ENCODE measurements at places on chromosomes 7 and 10.
A peak's percentile ranks its signal among the peaks of the same experiment; 100 is the strongest.

DNA sequence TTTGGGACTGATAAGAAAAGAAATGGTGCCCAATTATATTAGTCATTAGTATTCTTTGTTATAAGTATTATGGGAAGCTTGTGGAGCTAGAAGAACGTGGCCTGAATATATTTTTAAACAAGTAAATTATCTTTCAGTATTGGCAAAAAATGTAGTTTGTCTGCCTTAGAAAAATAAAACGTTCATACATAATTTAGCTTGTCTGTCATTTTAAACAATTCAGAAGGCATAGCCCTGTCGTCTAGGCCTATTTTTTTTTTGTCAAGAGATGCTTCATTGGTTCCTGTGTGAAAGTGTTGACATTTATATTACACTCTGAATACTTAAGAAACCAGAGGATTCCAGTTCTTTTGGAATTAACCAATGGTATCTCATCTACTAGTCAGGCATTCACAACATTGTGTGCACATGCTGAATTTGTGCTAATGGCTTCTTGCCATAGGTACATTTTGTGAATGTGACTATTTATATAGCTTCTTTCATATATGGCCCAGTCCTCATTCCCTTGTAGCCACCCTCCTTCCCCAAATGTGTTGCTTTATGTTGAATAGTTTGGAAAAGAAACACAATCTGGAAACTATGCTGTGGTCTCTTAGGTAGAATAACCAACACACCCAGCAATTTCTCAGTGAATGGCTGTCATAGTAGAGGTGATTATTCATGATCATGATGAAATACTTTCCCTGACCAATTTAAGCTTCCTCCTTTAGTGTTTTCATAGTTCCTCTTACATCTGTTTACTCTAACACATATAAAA, 435.8 kb downstream of the EXOC4 start:
- DNase-seq, result peak; percentile 85

GRCh38 chr7:116977172-116977571, 23.9 kb downstream of the ST7 start:
- DNase-seq, result no peak

DNA sequence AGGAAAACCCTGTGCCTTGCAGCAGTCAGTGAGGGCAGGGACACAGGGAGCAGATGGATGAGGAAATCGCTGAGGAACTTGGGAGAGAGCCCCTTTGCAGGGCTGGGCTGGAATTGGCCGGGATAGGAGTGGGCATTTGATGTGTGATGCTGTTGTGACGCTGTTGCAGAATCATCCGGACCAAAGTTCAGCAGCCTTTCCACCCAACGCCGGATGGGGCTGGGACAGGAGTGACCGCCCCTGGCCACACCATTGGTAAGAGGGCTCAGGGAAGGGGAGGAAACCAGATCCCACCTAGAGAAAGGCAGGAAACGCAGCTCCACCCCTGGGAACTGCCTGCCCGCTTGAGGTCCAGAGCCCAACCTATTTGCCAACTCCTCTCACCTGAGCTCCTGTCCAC, 33.9 kb downstream of the PAX2 start:
- no peak for DNase-seq

- DNase-seq, result no peak
Measured at GRCh38 chr10:101121654-101122031, 9.5 kb upstream of the TLX1 start.

- peak; percentile 42 for DNase-seq
Measured at GRCh38 chr7:150737265-150738055, at the start of gene GIMAP5. Gene GIMAP5 (plus strand): TSS chr7:150737418. CDS start chr7:150740885, 3,467 bp downstream.

DNA sequence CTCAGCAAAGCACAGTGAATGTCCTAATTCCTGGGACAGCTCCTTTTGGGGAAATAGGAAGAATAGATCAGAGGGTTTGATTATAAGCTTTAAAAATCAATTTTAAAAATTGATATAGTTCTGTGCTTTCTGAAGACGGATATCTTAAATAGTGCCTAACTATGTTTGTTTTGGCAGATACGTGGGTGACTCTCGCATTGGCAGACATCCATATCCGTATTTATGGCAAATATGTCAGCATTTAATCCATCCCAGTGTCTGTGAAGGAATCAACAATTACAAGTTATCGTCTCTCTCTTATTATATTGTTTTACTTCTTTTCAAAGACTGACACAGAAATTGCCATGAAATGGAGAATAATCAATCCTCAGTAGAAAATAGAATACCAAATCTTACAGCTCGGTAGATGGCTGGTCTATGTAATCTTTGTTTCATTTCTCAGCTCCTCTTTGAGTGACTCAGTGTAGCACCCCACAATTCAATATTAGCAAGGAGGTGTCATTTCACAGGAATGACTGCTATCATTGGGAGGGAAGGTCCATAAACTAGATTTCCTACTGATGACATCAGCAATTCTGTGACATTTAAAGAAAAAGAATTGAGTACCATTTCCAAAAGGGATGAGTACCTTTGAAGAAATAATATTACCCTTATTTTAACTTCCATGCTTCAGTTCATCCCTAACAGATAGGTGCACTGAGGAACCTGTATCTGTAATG, 186.4 kb upstream of the NFE2L3 start:
- DNase-seq, result no peak

DNA sequence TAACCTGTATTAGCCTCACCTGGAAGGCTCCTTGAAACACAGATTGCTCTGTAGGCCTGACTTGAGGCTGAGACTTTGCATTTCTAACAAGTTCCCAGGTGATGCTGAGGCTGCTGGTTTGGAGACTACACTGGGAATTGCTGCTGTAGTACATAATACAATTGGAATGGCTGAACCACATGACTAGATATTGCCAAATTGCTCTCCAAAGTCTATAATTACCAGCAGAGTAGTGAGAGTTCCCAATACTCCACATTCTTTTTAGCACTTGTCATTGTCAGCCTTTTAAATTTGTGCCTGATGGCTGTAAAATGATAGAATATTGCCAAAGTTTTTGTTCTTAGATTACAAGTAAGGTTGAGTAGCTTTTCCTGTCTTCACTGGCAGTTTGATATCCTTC, 39.9 kb downstream of the PLEKHA8 start:
- no peak for DNase-seq

- peak; percentile 31 for DNase-seq
Measured at GRCh38 chr7:63521-64021, 128.8 kb upstream of the FAM20C start.

DNA sequence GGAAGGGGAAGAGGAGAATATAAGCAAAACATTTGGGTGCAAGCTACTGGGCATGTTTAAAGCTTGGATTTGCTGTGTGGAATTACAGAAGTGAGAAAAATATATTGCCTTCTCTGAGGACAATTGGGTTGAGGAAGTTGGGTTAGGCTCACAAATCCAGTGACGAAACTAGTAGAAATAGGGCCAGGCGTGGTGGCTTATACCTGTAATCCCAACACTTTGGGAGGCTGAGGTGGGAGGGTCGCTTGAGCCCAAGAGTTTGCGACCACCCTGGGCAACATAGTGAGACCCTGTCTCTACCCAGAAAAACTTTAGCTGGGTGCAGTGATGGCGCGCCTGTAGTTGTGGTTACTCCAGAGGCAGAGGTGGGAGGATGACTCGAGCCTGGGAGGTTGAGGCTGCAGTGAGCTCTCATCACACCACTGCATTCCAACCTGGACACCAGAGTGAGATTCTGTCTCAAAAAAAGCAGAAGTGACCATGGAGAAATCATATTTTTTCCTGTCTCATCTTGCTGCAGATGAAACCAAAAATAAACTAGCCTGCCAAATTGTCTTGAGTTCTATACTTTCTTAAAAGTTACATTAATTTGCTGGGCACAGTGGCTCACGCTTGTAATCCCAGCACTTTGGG, 22.4 kb downstream of the NRBF2 start:
- peak; percentile 12 for DNase-seq

- no peak for DNase-seq
Measured at GRCh38 chr7:150826061-150826849, 25.7 kb downstream of the TMEM176A start.

DNA sequence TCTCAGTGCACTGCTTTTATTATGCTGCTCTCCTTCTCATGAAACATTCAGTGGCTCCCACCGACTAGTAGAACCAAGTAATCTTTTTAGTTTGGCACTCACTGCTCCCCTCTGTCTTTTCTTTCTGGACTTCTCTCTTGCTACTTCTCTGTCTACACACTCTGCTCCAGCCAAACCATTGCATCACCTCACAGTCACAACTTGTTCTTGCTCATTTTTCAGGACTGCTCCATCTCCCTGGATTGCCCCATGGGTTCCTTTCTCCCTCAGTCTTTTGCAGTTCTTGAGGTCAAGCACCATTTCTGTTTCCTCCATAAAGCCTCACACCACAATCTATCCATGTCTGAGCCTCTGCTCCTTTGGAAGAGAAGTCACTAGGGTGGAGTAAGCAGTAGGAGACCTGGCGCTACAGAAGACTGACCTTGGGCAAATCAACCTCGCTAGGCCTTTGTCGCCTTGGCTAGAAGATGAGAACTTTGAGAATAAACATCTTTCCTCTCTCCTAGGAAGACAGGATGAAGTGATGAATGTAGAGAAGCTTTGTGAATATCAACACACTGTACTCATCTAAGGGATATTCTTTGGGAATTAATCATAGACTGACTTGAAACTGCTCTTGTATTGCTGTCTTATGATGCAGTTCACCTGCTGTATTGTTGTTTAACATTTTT, 186.2 kb downstream of the LRMDA start:
- peak; percentile 7 for DNase-seq

DNA sequence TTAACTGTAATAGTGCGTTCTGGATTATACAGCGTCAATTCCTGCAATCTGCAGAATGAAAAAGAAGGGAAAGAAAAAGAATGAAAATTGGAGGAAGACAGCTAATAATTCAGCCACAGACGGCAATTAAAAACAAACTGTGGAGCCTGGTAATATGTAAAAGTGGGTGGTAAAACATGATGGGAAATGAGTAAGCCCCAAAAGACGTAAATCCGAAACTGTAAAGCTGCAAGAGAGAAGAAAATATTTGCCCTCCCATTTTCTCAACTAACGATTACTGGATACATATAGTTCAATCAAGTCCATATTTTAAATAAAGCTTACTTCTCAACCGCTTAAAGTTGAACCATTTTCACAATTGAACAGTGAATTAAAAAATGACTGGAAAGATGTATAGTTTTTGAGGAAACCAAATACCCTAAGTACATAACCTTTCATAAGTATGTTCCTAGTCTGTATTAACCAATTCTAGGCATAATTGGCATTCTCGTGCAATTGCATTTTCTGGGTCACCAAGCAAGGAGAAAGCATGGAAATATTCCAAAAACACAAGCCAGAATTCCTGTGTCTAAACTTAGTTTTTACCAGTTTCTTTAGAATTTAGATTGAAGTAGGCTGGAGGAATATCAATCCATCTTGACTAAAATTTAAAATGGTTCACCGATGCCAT, 44.8 kb downstream of the MALSU1 start:
- no peak for DNase-seq

DNA sequence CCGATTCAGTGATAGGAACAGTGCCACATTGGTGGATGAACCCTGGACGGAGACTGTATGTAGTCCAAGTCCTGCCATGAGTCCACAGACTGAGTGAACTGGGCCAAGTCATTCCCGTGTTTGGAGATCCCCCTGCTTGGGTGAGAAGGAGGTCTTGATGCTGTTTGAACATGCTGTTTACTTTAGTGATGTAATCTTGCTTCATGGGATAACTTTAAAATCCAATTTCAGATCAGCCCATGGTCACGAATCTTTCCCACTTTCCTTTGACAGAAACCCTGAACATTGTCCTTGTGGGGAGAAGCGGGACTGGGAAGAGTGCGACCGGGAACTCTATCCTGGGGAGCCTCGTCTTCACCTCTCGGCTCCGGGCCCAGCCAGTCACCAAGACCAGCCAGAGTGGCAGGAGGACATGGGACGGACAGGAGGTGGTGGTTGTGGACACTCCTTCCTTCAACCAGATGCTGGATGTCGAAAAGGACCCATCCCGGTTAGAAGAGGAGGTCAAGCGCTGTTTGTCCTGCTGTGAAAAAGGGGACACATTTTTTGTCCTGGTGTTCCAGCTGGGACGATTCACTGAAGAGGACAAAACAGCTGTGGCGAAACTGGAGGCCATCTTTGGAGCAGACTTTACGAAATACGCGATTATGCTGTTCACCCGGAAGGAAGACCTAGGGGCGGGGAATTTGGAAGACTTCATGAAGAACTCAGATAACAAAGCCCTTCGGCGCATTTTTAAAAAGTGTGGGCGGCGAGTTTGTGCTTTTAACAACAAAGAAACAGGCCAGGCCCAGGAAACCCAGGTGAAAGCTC, 26.6 kb downstream of the GIMAP8 start:
- DNase-seq, result no peak

DNA sequence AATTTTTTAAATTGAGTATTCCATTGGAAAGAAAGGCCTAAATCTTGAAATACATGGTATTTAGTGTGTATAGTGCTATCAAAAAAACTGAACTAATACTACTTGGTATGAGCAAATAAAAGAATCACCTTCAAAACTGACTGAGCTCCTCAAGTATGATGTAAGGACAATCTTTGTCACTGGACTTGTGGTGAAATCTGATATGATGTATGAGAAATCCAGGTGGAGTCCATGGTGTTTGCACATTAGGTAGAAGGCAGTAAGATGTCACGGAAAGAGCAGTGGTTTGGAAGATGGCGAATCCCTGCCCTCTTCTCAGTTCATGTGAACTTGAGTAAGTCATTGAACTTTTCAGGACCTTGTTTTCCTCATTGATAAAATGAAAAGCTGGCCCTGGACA, 62.1 kb upstream of the COL1A2 start:
- no peak for DNase-seq

- no peak for DNase-seq
Measured at GRCh38 chr7:42753811-42754363, 158.0 kb downstream of the C7orf25 start.

DNA sequence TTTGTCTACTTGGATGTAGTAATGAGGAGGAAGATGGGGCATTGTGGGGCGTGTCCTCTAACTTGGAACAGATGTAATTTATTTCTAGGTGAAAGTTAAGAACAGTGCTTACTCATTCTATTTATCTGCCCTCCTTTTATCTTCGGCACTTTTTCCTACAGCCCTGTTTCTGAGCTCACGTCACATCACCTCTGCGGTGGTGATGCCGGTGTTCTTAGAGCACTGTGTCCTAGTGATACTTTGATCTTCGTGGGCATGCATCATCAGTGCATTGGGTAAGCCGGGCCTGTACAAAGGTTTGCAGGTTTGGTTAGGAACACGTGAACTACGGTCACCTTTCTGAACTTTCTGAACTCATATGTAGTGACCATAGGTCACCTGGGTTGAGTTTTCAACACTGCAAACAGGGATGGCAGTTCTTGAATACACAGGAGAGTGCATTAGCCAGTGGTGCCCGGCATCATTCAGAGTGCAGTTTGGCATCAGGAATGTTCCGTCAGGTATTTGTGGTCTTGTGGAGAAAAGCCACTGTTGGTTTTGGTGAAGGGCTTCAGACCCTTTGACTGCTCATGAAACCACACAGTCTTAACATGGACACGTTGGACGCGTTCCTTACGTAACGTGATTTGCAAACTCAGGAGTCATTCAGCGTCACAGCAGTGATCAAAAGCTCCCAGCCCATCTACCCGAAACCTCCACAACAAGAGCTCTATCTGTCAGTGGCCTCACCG, 5.6 kb downstream of the POR start:
- no peak for DNase-seq
